Foreskin melanocyte (primary cell): ENCODE measurements at places on chromosomes 11 and 22.
A peak's percentile ranks its signal among the peaks of the same experiment; 100 is the strongest.

GRCh38 chr22:47162865-47163264, 400.4 kb downstream of the TBC1D22A start:
- no peak for DNase-seq

DNA sequence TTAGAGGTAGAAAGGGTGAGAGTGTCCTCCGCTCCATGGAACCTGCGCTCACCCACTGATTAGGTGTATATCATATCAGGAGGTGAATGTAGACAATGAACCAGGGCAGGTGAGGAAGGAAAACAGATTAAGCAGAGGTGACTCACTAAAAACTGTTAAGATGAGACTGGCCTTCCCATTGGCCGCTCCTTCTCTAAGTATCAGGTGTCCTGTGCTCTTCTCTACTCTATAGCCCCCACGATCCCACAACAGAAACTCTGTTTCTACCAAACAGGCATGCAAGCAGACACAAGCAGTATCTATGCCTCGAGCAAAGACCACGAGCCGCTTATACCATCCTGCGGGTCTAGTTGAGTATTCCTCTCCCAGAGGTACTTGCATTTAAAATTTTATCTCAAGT, 103.1 kb downstream of the SNX19 start:
- DNase-seq, result no peak

- DNase-seq, result no peak
Measured at GRCh38 chr11:33390944-33391892, 134.0 kb downstream of the HIPK3 start.

GRCh38 chr11:16935518-16936302, 78.5 kb downstream of the PLEKHA7 start:
- DNase-seq, result no peak

DNA sequence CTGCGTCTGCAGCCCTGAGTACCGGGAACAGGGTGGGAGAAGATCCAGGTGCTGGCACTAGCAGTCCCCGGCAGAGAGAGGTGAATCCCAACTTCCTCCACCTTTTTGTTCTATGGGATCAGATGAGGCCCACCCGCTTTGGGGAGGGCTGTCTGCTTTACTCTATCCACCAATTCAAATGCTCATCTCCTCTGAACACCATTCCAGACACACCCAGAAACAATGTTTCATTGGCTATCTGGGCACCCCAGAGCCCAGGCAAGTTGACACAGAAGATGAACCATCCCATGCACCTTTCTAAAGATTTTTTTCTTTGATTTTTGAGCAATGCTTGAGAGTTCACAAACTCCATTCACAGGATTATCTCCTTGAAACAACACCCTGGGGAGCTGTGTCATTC, 78.0 kb downstream of the PARVB start:
- DNase-seq, result no peak

DNA sequence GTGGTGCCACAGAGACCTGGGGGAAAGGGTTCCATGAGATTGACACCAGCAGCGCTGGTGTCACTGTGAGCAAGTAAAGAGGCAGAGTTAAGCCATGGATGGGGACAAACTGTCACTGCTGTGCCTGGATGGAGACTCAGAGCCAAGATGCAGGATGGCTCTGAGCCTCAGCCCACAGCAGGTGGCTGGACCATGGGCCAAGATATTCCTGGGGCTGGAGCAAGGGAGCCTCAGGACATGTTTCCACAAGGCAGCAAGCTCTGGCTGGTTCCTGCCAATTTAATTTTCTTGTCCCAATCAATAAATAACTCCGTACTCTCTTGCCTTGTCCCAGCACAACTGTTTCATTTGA, 23.0 kb downstream of the MYO18B start:
- DNase-seq, result no peak

GRCh38 chr11:127273593-127274327, 273.2 kb upstream of the KIRREL3 start:
- no peak for DNase-seq

DNA sequence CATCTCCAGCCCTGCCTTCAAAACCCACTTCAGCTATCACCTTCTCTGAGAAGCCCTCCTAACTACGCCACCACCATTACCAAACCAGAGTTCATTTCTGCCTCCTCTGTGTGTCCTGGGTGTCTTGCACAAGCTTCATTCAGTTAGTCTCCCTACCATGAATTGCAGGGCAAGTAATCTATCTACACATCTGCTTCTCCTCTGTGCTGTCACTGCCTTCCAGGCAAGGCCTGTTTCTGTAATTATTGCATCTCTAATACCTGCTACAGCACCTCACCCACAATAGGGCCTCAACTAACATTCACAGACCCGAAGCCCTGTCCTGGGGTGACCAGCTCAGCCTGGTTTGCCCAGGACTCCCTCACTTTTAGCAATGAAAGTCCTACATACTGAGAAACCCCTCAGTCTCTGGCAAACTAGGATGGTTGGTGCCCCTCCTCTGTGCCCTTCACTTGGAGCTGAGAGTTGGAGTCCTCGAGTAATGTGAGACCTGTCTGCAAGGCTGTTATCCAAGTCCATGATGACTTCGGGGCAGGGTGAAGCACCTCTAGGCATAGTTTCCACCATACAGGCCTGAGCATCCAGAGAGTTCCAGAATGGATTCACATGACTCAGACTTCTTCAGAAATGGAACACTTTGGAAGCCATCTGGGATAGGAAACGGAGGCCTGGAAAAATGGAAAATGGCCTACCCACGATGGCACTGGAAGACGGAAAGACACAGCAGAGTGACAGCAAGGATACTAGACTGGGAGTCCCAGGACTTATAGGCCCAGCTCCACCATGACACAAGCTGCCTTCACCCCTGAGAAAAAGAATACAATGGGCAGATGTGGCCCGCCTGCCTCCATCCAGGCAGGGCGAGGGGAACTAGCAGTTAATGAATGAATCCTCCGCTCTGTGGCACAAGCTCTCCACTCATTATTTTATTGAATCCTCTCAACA, 269.3 kb downstream of the BUD13 start:
- no peak for DNase-seq

DNA sequence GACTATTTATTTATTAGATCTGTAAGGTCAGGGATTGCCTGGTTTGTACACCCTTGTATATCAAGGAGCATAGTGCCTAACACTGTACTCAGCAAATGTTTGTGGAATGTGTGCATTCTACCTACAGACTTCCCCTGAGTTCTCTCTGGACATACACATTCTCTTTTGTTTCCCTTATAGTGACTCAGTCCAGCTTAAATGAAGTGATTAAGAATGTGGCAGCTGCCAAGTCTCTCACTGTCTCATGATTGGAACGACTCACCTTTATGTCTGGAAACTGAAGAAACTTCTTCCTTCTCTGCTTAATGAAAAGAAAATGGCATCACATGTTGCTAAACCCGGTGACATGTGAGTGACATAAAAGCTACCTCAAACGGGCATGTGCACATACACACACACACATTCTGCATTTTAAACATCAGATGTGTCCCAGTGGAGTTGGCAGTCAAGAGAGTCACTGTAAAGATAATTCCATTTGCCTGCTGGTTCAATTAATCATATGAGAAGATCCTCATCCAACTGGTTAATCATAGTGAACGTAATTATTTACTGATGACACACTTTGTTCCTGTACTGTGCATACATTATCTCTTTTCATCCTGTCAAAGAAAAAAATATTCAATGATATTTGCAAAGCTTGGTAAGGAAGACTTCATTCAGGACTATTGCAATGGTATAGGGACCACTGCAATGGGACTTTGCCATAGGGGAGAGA, 42.8 kb downstream of the GLYAT start:
- DNase-seq, result peak; percentile 13

GRCh38 chr11:33362051-33362910, 105.1 kb downstream of the HIPK3 start:
- DNase-seq, result peak; percentile 34

GRCh38 chr11:83717537-83717936, 431.4 kb upstream of the CCDC90B start:
- DNase-seq, result no peak

GRCh38 chr11:8219257-8220021, 44.2 kb downstream of the LMO1 start:
- DNase-seq, result no peak

DNA sequence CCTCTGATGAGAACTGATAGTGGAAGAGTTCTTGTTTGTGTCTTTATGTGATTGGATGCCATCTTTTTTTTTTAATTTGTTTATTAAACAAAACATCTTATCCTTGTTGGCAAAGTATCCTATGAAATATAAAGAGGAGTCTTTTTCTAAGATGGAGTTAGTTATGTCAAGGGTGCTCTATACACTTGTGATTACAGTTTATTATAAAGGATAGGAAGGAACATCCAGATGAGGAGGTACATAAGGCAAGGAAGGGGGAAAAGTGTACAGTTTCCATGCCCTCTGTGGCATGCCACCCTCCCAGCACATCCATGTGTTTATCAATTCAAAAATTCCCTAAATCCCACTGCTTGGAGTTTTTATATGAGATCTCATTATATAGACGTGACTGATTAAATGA, 7.4 kb upstream of the RBMXL2 start:
- DNase-seq, result no peak

DNA sequence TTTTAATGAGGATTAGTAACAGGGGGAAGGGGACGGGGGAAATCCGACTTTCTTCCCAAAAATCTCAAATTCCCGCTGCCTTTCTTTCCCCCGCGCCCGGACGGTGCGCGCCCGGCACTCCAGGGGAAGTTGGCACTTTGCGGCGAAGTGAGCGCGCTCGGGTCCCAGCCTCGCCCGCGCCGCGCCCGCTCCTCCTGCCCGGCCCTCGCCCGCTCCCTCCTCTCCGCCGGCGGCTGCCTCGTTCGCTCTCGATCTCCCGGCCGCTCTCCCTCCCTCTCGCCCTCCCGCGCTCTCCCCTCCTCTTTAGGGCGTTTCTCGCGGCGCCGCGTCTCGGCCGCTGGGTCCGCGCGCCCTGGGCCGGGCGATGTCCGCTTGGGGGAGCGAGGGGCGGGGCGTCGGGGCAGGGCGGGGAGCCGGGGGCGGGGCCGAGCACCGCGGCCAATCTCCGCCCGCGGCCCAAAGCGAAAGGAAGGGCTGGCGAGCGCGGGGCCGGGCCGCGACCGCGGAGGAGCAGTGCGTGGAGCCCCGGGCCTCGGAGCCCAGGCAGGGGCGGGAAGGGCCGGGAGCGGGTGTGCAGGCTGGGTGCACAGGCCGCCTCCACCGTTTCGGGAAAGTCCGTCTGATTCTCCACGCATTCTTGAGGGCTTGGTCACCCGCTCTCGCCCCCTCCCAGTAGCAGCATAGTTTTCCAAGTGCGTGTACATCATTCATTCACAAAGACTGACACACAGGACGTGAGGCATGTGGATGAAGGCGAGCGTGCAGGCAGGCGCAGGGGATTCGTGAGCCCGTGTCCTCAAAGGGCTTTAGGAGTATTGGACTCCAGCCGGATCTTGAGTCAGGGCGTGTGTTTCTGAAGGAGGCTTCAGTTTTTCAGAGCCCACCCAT, 65.1 kb downstream of the ETS1 start:
- DNase-seq, result peak; percentile 100
